ENCODE measurements at places on chromosomes 4 and X.

DNA sequence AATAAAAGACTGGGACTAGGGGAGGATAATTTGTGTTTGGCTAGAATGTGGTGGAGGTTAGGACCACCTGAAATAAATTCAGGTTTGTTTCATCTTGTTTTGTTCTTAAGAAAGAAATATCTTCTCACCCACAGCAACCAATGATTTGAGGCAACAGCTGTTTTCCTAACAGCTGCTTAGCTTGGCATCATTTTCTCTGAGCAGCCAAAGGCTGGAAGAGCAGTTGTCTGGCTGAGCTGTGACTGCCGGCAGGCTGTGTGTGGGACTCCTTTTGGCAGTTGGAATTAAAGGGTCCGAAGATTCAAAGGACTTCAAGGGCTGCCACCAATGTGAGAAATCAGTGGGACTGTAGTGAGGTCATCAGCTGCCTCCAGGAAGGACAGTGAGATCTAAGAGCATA lies 5.0 kb downstream of the TRIM75 start:
- no peak for DNase-seq

- no peak for DNase-seq
Measured at GRCh38 chr4:163164110-163164509, 2.6 kb downstream of the NAF1 start.

GRCh38 chrX:107541244-107541643 lies 87.1 kb upstream of the PRPS1 start:
- no peak for DNase-seq

DNA sequence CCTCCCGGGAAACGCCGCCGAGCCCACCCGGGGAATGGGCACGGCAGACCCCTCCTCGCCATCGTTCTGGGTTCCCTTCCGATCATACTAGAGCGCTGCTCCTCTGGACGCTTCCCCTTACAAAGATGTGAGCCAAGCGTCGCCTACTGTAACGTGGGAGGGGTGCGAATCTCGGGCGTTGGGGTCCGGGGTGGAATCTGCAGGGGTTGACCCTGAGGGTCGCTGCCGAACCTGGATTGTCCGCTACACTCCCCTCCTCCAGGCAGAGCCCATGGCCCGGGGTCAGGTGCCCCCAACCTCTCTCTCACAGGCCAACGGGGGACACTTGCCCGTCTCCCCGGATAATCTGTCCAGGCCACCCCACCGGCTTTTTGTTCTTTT lies 13.8 kb downstream of the BCOR start:
- DNase-seq, result peak; percentile 24

DNA sequence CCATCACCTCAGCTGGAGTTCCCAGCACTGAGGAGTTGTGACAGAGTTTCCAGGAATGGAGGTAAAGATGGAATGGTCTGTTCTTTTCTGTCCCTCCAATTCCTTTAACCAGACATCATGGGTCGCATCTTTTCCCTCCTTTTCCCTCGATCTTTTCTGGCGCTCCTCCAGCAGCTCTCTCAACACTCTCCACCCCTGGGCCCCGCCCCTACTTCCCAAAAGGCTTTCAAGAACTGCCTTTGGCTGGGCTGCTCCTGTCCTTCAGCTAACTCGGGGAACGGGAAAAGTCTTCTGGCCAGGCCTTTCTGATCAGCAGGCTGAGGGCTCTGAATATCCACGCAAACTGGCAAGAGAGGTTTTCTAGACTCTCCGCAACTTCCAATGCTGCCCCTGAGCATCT lies 34.0 kb downstream of the UTP14A start:
- DNase-seq, result no peak

DNA sequence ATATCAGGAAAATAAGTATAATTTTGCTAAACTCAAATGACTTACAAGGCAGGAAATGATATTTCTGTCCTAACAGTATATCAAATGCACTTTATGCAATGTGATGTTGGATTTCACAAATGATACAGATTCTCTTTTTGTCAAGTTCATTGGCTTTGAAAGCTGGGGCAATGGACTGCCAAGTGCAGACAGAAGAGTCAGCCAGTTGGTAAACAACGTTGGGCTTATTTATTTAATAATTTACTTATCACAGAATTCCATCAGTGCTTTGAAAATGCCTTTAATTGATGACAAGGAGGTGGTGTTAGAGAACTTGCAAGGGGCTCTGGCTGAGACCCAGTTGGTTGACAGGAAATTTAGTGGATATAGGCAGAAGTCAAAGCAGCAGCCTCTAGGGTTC lies 79.9 kb upstream of the ADGRG2 start:
- DNase-seq, result no peak

DNA sequence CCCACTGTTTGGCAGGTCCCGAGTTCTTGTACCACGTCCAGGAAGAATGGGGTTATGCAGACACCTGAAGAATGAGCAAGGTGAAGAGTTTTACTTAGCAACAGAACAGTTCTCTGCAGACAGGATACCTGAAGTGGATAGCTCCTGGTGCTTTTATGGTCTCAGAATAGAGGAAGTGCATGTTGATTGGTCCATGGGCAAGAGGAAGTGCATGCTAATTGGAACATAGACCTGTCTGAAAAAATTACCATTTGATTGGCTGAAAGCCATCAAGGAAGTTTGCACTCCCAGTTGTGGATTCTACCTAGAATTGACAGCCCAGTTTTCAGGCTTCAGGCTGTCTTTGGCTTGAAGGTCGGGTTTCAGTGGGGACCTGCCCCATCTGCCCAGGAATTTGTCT lies 887.5 kb downstream of the FAT4 start:
- no peak for DNase-seq

DNA sequence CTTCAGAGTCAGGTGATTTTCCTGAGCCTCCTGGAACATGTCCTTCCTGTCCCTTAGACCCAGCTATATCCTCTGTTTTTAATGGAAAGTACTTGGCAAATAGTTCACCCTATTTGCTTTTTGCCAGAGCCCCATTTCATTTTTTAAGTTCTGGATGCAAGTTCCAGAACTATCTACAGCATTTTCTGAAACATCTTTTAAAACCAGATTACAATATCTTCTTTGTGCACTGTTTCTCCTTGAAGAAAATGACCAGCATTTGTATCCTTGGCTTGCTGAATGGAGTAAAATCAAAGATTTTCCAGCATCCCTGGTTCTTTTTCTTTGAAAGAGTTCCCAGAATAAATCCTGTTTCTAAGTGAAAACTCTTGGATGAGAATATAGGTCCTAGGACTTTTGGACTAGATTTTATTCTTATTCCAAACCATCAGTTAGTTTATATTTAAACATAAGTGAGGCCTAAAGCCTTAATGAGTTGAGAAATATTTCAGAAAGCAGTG lies 224.3 kb downstream of the ANK2 start:
- DNase-seq, result no peak

- DNase-seq, result no peak
Measured at GRCh38 chr4:56240554-56241174, 146.6 kb downstream of the AASDH start.

DNA sequence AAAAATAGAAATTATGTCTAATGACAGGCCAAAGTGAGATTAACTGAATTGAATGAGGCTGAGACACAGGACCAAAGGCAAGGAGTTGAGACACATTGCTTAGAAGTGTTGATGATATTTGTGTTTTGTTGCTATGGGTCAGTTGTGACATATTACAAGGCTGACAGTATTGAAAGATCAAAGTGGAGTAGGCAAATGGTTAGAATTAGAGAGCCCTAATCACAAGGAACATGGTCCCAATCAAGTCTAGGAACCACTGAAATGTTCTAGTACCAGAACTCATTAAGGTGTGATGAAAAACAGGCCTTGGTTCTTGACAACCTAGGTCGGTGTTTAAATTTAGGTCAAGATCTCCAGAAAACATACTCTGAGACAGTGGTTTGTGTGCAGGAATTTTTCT lies 896.3 kb upstream of the HS3ST1 start:
- no peak for DNase-seq

GRCh38 chr4:67328393-67328792 lies 216.9 kb downstream of the CENPC start:
- no peak for DNase-seq

DNA sequence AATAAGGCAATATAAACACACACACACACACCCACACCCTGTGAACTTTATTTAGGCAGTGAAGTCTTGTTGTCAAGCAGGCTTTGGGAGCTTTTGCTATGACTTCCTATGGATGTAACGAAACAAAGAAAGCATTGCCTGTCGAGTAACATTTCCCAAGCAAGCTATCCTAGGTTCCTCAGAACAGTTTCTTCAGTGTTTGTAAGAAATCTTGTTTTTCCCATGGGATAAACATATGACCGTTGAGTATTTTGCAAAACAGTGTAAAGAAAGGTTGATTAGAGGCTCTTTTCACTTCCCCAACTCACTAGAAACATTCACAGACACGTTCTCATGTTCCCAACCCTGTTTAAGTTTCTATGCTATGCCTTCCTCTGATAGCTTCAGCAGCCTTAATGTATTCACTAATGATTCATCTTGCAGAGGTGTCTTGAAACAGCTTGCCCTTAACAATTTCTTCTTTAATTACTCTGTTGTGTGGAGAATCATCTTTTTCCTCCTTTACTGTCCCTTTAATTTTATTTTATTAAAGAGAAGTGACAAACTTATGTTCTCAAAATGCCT lies 1947.1 kb upstream of the TENM3 start:
- no peak for DNase-seq

- DNase-seq, result no peak
Measured at GRCh38 chr4:132332932-132333723, 816.0 kb upstream of the PCDH10 start.

- DNase-seq, result no peak
Measured at GRCh38 chrX:107709266-107709806, 66.3 kb downstream of the TSC22D3 start.

GRCh38 chrX:150436195-150436594 lies 73.1 kb downstream of the MAMLD1 start:
- DNase-seq, result no peak

- DNase-seq, result no peak
Measured at GRCh38 chrX:149982310-149982709, 44.0 kb upstream of the EOLA2 start.

- no peak for DNase-seq
Measured at GRCh38 chr4:143616771-143617170, 83.7 kb downstream of the FREM3 start.

DNA sequence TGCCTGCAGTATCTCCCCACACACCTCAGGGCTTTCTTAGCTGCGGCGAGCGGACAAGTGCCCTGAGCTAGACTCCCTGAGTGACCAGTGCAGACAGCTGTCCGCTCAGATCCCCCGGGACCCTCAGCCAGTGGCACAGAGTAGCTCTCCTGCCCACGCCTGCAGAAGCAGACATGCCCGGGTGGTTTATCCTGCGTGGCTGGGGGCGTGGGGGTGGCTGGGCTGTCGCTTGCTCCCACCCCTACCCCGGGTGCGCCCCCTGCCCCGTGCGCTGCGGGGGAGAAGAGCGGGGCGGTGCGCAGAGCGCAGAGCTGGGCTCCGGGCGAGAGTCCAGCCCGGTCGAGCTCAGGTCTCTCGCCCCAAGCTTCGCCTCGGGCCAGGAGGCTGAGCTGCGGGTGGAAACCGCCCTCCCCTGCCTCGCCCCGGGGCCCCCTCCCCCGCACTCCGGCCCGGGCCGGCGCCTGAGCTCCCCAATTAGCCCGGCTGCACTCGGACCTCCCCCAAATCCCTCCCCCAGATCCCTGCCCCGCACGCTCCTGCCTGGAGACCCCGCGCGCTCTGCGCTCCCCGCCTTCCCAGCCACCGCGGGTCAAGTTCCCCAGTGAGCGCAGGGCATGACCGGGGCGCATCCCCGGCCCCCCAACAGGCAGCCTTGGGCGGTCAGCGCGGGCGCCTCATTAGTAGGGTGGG lies 11.7 kb upstream of the SHOX start:
- DNase-seq, result no peak

- DNase-seq, result no peak
Measured at GRCh38 chrX:77070202-77070918, 376.8 kb upstream of the FGF16 start.

- DNase-seq, result no peak
Measured at GRCh38 chrX:53678667-53679066, 7.9 kb downstream of the HUWE1 start.

GRCh38 chr4:187235456-187236170 lies 512.0 kb upstream of the FAT1 start:
- DNase-seq, result peak; percentile 60

GRCh38 chrX:37331546-37331945 lies 17.6 kb upstream of the PRRG1 start:
- no peak for DNase-seq

GRCh38 chrX:154749856-154750255 lies 1.0 kb downstream of the GAB3 start:
- DNase-seq, result no peak

DNA sequence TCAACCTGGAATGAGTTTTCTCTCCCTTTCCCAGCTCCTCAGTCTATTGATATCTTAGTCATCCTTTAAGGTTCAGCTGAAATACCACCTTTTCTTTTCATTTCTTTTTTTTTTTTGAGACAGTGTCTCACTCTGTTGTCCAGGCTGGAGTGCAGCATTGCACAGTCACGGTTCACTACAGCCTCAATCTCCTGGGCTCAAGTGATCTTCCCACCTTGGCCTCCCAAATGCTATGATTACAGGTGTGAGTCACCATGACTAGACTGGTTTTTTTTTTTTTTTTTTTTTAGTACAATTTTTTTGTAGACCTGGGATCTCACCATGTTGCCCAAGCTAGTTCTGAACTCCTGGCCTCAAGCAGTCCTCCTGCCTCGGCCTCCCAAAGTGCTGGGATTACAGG lies 28.9 kb downstream of the AFF1 start:
- no peak for DNase-seq

DNA sequence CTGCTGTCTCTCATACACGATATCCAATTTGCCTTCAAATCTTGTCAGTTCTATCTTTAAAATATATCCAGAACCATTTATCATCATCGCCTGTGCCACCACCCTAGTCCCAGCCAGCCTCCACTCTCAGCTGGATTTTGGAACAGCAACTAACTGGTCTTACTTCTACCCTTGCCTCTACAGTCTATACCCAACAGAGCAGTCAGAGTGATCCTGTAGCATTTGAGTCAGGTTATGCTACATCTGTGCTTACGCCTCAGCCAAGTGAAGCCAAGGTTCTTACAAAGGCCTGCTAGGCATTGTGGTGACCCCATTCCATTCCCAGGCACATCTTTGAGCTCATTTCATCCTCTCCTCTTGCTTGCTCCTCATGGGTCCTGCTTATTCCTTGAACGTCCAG lies 95.7 kb upstream of the ACSL1 start:
- DNase-seq, result no peak

- no peak for DNase-seq
Measured at GRCh38 chrX:45524296-45524695, 323.6 kb upstream of the DIPK2B start.

- DNase-seq, result no peak
Measured at GRCh38 chrX:97538745-97539144, 655.0 kb downstream of the RPA4 start.

DNA sequence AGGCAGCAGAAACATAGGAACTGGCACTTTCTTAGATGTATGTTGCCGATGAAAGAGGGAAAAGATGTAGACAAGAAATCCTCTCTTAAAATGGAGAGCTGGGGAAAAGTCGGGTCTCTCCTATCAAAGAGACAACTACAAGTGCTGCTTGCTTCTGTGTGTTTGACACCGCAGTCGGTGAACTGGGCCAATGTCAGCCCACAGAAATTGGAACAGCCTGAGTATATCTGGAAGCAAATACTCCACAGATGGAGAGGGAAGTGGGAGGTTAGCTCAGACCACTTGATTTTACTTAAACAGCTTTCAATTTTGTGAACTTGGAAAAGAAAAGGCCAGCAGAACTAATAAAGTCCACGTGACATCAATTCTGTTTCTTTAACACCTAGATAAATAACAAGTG lies 230.9 kb upstream of the FAT1 start:
- DNase-seq, result no peak

Data from retina (tissue), 1 donor.